ENCODE measurements at places on chromosomes 13 and 19. TPM values are rescaled to one million over a fixed set of nuclear protein-coding genes. Genes with fewer than 3 reads are reported as not detected.

- no peak overlapping the region for H3K4me3 ChIP-seq
- H3K36me3 ChIP-seq, result no peaks in the 10 kb centered on the region
- H3K27ac ChIP-seq, result no peak overlapping the region
- H3K27me3 ChIP-seq, result no peaks in the 10 kb centered on the region
- no peak for DNase-seq
These were observed 5.2 kb upstream of the ZNF628 start for GRCh38 chr19:55471266-55471665.

- H3K27ac ChIP-seq, result peak overlapping the region; percentile 73
- H3K4me3 ChIP-seq, result peak overlapping the region; percentile 66
- no peaks in the 10 kb centered on the region for H3K27me3 ChIP-seq
- no peak for DNase-seq
- H3K4me1 ChIP-seq, result peaks cover 7% of the 10 kb centered on the region
These were observed 1.7 kb downstream of the MIER2 start for GRCh38 chr19:342801-343421.

GRCh38 chr13:34412817-34413375 is 529.2 kb upstream of the NBEA start:
- H3K4me3 ChIP-seq, result no peak overlapping the region
- no peaks in the 10 kb centered on the region for H3K4me1 ChIP-seq
- DNase-seq, result no peak
- H3K36me3 ChIP-seq, result no peaks in the 10 kb centered on the region
- H3K27me3 ChIP-seq, result no peaks in the 10 kb centered on the region
- no peak overlapping the region for H3K27ac ChIP-seq

GRCh38 chr13:79917628-79918027 is 423.3 kb downstream of the SPRY2 start:
- H3K4me1 ChIP-seq, result no peaks in the 10 kb centered on the region
- H3K27me3 ChIP-seq, result no peaks in the 10 kb centered on the region
- no peak overlapping the region for H3K4me3 ChIP-seq
- DNase-seq, result no peak
- H3K36me3 ChIP-seq, result no peaks in the 10 kb centered on the region

DNA sequence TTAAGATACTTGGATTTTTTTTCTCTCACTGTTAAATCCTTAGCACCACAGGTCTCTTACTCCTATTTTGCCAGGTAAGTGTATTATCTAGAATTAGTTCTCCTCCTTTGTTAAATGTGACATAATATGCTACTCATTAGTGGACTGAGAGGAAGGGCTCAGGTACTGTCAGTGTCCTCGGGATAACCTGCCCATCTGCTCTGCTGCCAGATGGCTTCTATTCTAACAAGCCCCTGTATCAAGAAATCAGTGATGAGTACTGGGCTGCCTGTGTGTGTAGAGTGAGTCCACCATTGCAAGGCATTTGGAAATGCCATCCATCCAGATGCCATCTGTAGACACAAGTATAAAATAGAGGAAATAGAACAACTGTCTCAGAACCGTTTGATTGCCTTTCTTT is 209.6 kb downstream of the ATP8A2 start:
- H3K27me3 ChIP-seq, result no peaks in the 10 kb centered on the region
- no peaks in the 10 kb centered on the region for H3K4me1 ChIP-seq
- no peak overlapping the region for H3K4me3 ChIP-seq
- no peak overlapping the region for H3K27ac ChIP-seq
- no peaks in the 10 kb centered on the region for H3K36me3 ChIP-seq

Gene OLFM2
- total RNA-seq, result 7.2 TPM

GRCh38 chr13:51643105-51643881 is 59.0 kb downstream of the WDFY2 start:
- H3K4me3 ChIP-seq, result no peak overlapping the region
- H3K4me1 ChIP-seq, result peaks cover 7% of the 10 kb centered on the region
- no peaks in the 10 kb centered on the region for H3K27me3 ChIP-seq

Gene ADGRE3
- total RNA-seq, result not detected

DNA sequence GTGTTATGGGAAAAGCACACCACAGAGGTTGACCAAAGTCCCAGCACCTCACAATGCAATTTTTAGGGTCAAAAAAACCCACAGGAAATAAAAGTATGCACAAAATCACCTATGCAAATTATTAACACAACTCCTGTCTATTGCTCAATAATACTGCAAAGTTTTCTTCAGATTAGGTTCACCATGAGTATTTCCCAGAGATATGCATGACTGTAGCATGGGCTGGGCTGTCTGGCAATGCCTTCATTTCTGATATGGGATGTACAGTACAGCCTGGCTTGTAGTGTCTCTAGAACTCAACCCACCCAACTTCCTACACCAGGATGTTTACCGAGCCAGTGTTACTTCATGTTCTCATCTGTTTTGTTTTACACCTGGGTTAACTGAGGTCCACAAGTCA is 698.7 kb upstream of the ARGLU1 start:
- DNase-seq, result no peak
- no peaks in the 10 kb centered on the region for H3K4me1 ChIP-seq
- H3K36me3 ChIP-seq, result no peaks in the 10 kb centered on the region
- H3K27ac ChIP-seq, result no peak overlapping the region

DNA sequence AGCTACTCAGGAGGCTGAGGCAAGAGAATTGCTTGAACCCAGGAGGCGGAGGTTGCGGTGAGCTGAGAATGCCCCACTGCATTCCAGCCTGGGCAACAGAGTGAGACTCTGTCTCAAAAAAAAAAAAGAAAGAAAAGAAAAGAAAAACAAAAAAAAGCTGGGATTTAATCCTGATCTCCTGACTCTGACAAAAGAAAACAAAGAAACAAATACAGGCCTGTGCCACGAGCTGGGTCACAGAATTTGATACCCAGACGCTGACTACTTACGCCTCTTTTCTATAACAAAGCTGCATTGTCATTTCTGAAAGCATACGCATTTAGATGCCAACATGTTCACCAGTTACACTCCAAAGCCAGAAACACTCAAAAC is 18.2 kb upstream of the GTF2F2 start:
- no peaks in the 10 kb centered on the region for H3K36me3 ChIP-seq
- no peak overlapping the region for H3K4me3 ChIP-seq
- no peaks in the 10 kb centered on the region for H3K4me1 ChIP-seq
- DNase-seq, result no peak
- H3K27ac ChIP-seq, result no peak overlapping the region

DNA sequence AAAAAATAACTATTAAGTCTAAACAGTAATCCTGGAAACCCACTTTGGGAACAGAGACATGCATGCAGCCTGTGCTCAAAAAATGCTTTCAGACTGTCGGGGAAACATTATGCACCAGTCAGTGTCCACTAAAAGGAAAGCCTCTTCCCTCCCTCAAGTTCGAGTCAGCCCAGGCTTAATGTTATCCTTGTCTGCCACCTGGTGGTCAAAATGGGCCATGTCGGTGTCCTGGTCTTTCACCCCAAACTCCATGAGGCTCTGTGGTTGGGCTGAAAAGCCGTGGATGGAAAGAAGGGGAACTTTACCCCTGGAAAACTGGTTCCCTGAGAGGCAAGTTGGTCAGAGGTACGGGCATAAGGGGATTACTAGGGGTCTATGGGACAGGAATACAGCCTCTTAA is 88.4 kb upstream of the ZNF492 start:
- DNase-seq, result peak; percentile 68
- H3K4me1 ChIP-seq, result no peaks in the 10 kb centered on the region
- no peak overlapping the region for H3K27ac ChIP-seq
- H3K36me3 ChIP-seq, result no peaks in the 10 kb centered on the region
- H3K4me3 ChIP-seq, result no peak overlapping the region
- H3K27me3 ChIP-seq, result no peaks in the 10 kb centered on the region

GRCh38 chr19:30479231-30479630 is 107.0 kb downstream of the ZNF536 start:
- H3K27me3 ChIP-seq, result peaks cover 7% of the 10 kb centered on the region
- H3K36me3 ChIP-seq, result no peaks in the 10 kb centered on the region
- no peaks in the 10 kb centered on the region for H3K4me1 ChIP-seq
- no peak overlapping the region for H3K4me3 ChIP-seq

DNA sequence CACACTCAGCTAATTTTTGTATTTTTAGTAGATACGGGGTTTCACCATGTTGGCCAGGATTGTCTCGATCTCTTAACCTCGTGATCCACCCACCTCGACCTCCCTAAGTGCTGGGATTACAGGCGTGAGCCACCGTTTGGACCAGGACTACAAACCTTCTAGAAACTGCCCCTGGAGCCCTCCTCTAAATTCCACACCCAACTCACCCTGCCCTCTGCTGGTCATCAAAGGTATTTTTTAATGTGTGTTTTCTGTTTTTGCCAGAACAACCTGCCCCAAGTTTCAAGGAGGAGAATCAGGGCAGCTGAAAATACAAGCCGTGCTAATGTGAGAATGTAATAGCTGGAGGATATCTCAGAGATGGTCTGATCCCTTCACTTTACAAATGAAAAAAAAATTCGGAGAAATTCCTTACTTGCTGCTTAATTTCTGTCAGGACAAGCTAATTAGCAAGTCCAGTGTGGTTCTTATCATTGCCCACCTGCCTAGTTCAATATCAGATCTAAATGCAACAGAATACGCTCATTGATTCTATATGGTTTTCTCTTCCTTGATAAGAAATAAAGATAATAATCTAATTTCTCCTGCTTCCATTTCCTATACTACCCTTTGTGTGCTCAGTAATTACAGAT is 4.1 kb downstream of the ATP8A2 start:
- no peaks in the 10 kb centered on the region for H3K4me1 ChIP-seq
- no peak overlapping the region for H3K4me3 ChIP-seq
- no peaks in the 10 kb centered on the region for H3K36me3 ChIP-seq
- no peak for DNase-seq
- peaks cover 33% of the 10 kb centered on the region for H3K27me3 ChIP-seq

Gene IGFL2
- total RNA-seq, result not detected

GRCh38 chr19:29446361-29446760 is 79.4 kb upstream of the VSTM2B start:
- DNase-seq, result no peak
- H3K4me3 ChIP-seq, result no peak overlapping the region
- H3K27me3 ChIP-seq, result peaks cover 9% of the 10 kb centered on the region
- H3K27ac ChIP-seq, result no peak overlapping the region

- no peaks in the 10 kb centered on the region for H3K4me1 ChIP-seq
- DNase-seq, result no peak
- no peak overlapping the region for H3K27ac ChIP-seq
- H3K36me3 ChIP-seq, result no peaks in the 10 kb centered on the region
- H3K27me3 ChIP-seq, result no peaks in the 10 kb centered on the region
These were observed 590.2 kb upstream of the SPRY2 start for GRCh38 chr13:80931118-80931517.

- no peak overlapping the region for H3K27ac ChIP-seq
- H3K27me3 ChIP-seq, result no peaks in the 10 kb centered on the region
- H3K4me3 ChIP-seq, result no peak overlapping the region
These were observed 397.7 kb downstream of the TDRD3 start for GRCh38 chr13:60794751-60795150.

GRCh38 chr13:34114581-34114980 is 296.6 kb downstream of the RFC3 start:
- H3K27me3 ChIP-seq, result no peaks in the 10 kb centered on the region
- no peak overlapping the region for H3K27ac ChIP-seq
- no peak overlapping the region for H3K4me3 ChIP-seq
- no peaks in the 10 kb centered on the region for H3K4me1 ChIP-seq

DNA sequence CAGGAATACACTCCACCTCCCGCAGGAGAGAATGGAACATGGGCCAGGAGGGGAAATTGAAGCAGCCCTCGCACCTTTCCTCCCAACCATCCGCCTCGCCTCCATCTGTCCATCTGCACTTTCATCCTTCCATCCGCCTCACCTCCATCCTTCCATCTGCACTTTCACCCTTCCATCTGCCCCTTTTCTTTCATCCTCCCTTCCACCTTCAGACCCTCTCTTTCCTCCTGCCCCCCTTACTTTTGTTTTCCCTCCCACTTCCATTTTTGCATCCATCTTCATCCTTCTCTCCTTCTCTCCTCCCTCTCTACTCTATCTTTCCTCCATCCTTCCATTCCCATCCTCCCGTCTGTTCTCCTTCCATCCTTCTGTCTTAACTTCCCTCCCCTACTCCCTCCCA is 92.2 kb upstream of the ZNF536 start:
- peaks cover 52% of the 10 kb centered on the region for H3K27me3 ChIP-seq
- H3K4me1 ChIP-seq, result no peaks in the 10 kb centered on the region
- no peaks in the 10 kb centered on the region for H3K36me3 ChIP-seq

DNA sequence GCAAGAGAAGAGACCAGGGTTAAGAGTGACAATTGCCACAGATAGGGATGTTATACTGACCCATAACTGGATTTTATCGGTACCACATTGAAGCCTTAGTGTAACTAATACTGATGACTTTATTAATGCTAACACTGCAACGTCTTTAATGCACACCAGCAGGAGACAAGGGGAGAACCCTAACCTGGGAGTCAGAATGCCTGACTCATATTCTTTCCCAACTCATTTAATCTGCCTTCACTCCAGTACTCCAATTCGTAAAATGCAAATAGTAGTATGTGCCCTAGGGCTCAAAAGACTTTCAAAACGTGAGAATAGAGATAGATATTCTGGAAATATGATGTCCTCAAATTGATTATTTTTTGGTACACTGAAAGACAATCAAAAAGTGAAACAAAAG is 62.4 kb downstream of the GPC6 start:
- no peak for DNase-seq
- no peaks in the 10 kb centered on the region for H3K27me3 ChIP-seq
- no peaks in the 10 kb centered on the region for H3K4me1 ChIP-seq

DNA sequence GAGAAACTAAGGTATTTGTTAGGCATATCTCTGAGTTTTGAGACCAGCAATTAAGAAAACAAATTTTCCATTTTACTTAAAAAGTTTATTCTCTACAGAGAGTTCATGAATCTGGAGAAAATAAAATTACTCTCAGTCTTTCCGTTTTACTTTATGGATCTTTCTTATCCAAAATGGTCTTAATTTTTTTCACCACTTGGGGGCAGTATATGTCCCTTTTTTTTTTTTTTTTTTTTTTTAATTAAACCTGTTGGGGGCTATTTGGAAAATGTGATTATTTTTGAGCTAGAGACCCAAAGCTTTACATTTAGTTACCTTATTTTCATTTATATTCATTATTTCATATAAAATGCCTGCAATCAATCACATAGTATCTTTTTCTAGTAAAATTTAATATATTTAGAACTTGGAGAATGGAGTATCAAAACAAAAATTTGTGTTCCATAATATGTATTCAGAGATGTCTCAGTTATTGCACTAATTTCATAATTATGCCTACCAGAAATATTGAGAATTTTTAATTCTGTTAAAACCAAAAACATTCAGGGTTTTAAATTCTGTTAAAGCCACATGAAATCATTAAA is 27.1 kb downstream of the PIBF1 start:
- no peaks in the 10 kb centered on the region for H3K27me3 ChIP-seq
- H3K36me3 ChIP-seq, result no peaks in the 10 kb centered on the region
- H3K4me3 ChIP-seq, result no peak overlapping the region
- no peak overlapping the region for H3K27ac ChIP-seq
- DNase-seq, result no peak

Gene NLRP5
- total RNA-seq, result not detected

Gene CYP4F8
- not detected for total RNA-seq

Gene EXOC3L2
- total RNA-seq, result 0.64 TPM

GRCh38 chr19:36482876-36483275 is 6.5 kb downstream of the ZNF566 start:
- no peaks in the 10 kb centered on the region for H3K27me3 ChIP-seq
- no peaks in the 10 kb centered on the region for H3K4me1 ChIP-seq
- no peak for DNase-seq

Gene PSG1
- total RNA-seq, result not detected

GRCh38 chr13:111179908-111180760 is 65.0 kb downstream of the ARHGEF7 start:
- H3K27me3 ChIP-seq, result no peaks in the 10 kb centered on the region
- peak overlapping the region; percentile 24 for H3K27ac ChIP-seq
- no peak overlapping the region for H3K4me3 ChIP-seq
- H3K4me1 ChIP-seq, result no peaks in the 10 kb centered on the region
